SJSA1 (cell line): ENCODE measurements at places on chromosomes 11 and 22.

DNA sequence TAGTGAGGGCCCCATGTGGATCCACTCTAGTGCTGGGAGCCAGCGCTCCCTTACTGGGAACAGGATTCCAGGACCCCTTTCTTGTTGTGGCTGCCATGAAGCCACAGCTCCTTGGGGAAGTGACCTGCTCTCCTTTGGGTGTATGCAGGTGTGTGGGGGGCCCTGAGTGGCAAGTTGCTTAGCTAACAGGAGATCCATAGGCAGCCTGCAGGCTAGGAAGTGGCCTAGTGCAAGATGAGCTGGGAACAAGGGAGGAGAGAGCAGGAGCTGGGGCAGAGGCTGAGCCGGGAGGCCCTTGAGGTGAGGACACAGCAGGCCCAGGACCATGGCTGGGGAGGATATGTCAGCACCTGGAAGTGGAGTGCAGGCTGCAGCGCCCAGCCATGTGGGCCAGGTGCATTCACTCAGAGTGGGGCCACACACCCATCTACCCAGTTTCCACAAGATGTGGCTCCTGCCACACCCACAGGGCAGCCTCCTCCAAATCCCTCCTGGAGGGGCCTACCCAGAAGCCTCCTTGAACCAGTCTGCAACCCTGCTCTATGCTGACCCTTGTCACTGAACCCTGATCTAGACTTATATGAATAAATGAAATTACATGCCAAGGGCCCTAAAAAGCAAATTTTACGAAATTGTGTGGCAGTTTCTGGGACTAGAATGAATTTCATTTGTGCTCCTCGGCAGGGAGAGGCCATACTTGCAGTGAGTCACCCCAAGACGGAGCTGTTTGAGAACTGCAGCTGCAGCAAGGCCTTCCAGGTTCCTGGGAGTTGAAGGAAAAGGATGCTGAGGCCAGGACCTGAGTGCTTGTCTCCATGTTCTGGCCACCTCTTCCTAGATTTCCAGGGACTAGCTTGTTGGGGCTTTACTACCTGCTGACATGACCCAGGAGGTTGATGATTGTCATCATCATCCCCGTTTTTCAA, 3.2 kb downstream of the THAP7 start:
- no peak for DNase-seq

GRCh38 chr22:17501679-17502285, 61.5 kb upstream of the SLC25A18 start:
- DNase-seq = no peak

- no peak for DNase-seq
Measured at GRCh38 chr11:94774345-94774744, 6.2 kb downstream of the AMOTL1 start.

GRCh38 chr22:48845356-48845936, 982.2 kb downstream of the BRD1 start:
- DNase-seq = no peak

- DNase-seq = no peak
Measured at GRCh38 chr11:115848611-115849010, 344.4 kb upstream of the CADM1 start.

- DNase-seq = no peak
Measured at GRCh38 chr11:76637491-76638269, 32.9 kb downstream of the LRRC32 start.

GRCh38 chr22:19495562-19496323, 16.0 kb downstream of the CDC45 start:
- no peak for DNase-seq

- DNase-seq = no peak
Measured at GRCh38 chr11:133681901-133682300, 149.6 kb upstream of the OPCML start.
